ENCODE measurements at places on chromosomes 1 and 21.

- no peak for DNase-seq
Measured at GRCh38 chr1:204370176-204370575, 10.4 kb upstream of the PLEKHA6 start.

DNA sequence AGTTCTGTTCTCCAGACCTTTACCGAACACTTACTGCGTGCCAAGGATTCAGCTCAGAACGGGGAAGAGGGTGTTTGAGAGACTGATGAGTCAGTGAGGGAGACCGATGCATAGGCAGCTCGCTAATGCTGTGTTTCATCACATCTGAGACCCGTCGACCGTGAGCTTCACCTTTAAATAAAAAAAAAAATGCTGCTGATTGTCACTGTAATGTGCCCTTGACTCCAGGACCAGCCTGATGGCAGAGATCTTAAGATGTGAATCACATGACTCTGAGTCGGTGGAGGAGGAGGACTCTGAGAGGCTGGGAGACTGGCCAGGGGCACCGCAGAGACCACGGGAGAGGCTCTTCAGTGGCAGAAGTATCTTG is 28.8 kb downstream of the SPSB1 start:
- DNase-seq: no peak

DNA sequence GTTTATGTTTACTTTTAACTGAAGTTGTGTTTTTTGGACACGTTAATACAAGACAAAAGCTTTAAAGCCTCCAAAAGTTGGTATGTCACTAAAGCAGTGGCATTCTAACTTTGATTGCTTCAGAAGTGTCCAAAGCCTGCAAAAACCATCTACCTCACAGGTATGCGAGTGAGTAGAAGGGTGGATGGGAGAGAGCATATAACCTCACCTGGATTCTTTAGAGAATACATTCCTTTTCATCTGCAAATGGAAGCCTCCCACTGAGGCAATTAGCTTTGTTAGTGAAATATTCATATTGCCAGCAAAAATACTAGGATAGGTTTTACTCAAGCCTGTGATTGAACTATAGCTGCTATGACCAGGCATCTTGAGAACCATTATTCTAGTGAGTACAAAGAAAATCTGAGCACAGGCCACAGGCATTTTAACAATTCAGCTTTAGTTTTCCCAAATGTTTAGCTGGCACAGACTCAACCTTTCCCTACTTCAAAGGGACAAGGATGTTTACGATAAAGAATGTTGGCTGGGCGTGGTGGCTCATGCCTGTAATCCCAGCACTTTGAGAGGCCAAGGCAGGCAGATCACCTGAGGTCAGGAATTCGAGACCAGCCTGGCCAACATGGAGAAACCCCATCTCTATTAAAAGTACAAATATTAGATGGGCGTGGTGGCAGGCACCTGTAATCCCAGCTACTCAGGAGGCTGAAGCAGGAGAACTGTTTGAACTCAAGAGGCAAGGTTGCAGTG is 39.7 kb downstream of the MAP3K21 start:
- no peak for DNase-seq

DNA sequence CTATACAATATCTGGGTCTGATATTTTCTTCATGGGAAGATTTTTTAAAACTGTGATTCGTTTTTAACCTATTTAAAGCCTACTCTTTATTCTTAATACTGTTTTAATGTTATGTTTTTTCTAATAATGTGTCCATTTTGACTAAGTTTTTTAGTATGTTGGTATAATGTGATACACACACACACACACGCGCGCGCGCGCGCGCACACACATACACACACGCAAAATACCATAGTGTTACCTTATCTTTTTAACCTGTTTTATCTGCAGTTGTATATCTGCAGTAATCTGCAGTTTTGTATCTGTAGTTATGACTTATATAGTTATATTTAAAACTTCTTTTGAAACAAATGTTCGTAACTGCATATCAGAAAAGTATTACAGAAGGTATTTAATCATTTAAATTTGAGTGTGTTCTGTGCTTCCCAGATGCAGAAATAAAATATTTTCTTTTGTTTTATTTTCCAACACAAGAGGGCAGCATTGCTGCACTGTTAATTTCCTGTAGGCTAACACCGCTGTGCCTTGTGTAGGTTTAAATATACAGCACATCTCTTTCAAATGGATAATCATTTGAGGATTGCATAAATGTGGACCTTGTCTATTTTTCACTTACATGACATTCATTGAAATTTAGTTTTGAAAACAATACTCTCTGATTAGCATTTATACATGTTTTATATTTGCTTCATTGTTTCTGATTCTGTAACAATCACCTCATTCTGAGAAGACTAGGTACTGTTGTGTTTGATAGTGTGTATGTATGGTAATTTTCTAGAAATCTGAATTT is 166.1 kb downstream of the PDE4B start:
- peak; percentile 29 for DNase-seq

DNA sequence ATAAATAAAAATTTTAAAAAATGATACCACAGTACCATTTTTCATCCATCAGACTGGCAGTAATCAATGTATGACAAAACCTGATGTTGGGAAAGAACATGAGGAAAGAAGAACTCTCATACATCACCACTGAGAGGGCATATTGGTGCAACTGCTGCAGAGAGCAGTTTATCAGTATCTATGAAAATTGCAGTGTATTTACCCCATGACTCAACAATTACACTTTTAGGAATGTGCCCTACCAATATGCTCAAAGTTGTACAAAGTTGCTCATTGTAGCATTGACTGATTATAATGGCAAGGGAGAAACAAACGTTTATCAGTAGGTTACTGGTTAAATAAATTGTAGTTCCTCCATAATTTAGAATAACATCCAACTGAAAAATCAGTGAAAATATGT is 36.7 kb downstream of the CATSPERE start:
- DNase-seq: no peak

DNA sequence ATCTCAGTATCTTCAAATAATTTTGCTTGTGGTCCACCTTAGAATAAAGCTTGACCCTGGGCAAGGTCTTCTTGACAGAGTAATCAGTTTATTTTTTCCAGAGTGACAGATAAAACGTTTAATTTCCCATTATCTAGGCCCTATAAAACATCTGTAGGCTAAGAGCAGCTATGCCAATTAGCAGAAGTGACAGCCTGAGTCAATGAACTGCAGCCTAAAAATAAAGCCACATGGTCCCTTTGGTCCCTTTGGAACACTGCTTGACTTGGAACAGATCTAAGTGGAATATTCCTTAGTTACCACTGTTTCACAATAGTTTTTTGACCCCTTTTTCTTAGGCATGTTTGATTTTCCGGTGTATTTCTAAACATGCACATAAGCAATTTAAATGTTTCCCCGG is 6.3 kb upstream of the RGS13 start:
- DNase-seq: no peak

DNA sequence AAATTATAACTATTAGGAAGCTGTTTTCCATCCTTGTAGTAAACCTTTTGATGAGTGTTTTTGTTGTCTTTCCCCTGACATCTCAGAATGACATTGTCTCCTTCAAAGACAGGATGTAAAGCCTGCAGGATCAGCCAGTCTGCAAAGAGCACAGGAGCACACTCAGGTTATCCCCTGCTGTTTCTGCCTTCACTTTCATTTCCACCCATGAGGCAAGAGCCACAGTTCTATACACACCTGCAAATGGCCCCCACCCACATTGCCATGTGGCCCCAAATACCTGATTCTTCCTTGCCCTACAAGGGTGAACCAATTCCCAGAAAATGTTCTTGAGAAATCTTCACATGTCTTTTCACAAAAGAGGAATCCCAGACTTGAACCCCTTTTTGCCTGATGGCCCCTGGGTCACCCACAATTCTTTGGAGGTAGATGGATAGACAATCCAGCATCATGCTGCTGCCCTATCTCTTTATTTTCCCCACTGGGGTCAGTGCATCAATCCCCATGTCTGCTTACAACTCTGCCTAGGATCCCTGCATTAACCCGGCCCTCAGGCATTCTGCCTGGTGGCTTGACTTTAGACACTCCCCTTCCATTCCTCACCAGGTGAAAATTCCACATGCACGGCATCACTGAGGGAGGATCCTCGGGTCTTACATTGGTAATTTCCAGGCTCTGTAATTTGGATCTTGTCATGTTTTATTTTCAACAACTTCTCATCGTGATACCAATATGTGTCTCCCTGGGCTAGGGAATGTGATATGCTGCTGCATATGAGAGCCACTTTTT is 2.6 kb downstream of the FCRL3 start:
- DNase-seq: no peak

Measured in nephron progenitor cell (in vitro differentiated cells).